ENCODE measurements at places on chromosomes 13 and 19. TPM values are rescaled to one million over a fixed set of nuclear protein-coding genes. Genes with fewer than 3 reads are reported as not detected.

- DNase-seq: no peak
Observed at GRCh38 chr19:49020931-49021895, 2.9 kb downstream of the CGB3 start.

DNA sequence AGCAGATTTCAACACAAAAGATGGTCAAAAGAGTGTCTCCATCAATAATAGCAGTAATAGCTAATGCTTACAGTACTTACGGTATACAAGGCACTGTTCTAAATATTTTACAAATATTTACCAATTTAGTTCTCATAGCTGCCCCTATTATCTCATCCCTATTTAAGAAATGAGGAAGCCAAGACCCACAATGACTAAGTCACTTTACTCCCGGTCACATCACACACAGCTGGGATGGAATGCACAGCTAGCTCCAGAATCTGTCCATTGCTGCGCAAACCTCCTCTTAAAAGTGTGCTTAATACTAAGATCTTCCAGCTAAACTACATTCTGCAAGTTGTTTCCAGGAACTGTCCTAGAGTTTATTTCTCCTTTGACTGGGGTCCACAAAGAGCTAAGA is 63.4 kb downstream of the RAP2A start:
- no peak for DNase-seq

ZNF724 gene
- 0.45 TPM for total RNA-seq

DNA sequence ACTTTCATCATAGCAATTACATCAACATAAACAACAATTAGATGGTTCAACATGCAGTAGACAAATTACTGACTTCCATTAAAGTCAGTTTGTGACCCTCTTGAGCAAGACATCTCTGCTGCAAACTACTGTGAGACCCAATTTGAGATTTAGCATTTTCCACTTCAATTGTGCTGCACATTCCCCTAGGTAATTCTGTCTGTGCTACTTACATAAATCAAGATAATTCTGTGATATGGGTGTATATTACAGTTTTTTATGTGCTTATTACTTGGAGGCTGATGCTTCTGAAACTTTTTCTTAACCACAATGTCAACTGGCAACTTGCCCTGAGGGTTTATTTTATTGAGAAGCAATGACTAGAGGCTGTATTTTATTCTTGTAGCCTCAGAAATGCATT is 1714.4 kb downstream of the OLFM4 start:
- no peak for DNase-seq

Data from stomach (tissue), 19 donors.